ENCODE measurements at places on chromosomes 13 and 19. TPM values are rescaled to one million over a fixed set of nuclear protein-coding genes. Genes with fewer than 3 reads are reported as not detected.

Gene ZNF681
- total RNA-seq: 4.3 TPM

Gene IFNL1
- total RNA-seq: not detected

Gene CYP4F12
- 0.88 TPM for total RNA-seq

Gene LYL1
- 4.3 TPM for total RNA-seq

Gene PSG1
- not detected for total RNA-seq

Gene SYT3
- total RNA-seq: 39.3 TPM

Gene NCAN
- 87.5 TPM for total RNA-seq

Gene RFPL4AL1
- not detected for total RNA-seq
